ENCODE measurements at places on chromosomes 12 and 14.

DNA sequence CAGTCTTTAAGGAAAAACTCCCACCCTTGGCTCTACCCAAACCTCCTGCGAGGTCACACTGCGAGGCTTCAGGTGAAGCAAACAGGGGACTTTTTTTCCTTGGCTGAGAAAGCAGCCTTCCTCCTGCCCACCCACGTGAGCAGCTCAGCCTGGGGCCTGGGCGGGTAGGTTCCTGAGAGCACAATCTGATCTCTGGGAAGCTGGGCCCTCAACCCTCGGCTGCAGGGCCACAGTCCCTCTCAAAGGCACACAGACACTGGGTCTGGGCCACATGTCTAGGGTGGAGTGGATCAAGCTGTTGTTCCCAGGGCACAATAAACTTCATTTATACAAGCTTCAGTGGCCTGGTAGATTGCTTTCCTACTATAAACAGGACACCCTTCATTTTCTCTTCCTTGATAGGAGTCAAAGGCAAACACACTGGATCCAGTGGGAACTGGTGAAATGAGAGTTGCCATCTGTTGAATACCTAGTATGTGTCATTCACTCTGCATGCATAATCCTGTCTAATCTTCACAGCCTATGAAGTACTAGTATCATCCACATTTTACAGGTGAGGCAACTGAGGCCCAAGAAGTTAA lies 41.3 kb upstream of the PNMA1 start:
- DNase-seq, result no peak

DNA sequence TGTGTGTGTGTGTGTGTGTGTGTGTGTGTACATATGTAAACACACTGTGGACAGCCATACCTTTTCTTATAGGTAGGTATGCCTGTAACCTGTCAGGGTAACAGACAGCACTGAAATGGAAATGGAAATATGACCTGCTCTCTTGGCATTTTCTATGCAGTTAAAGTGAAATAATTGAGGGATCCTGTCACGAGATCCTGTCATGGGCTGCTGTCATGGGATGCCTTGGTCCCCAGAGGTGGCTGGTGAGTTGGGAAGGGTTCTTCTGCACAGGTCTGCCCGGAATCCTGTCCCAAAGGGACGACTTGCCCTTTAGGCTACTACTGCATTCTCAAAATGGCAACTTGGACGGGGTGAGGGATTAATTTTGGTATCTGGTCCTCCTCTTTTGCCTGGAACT lies 47.3 kb downstream of the ELK3 start:
- DNase-seq, result no peak

GRCh38 chr12:31958569-31959160 lies 550 bp upstream of the RESF1 start:
- no peak for DNase-seq

DNA sequence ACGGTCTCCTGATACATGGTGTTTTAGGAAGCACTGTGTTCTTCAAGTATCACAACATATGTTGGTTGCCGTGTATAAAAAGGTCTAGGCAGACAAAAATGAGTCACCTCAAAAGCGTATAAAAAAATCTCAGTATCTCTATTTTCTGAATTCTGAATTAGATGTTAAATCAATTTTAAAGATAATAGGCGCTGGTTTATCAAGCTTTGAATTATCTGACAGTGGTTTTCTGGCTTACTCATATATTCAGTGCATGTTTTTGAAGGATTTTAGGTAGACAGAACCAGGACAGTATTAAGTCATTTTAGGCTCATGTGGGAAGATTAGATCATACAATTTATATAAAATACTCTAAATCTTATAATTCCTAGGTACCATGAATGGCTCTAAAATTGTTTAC lies 110.8 kb downstream of the TMTC2 start:
- DNase-seq, result no peak

GRCh38 chr12:62763312-62763711 lies 171.6 kb downstream of the PPM1H start:
- DNase-seq, result no peak

- no peak for DNase-seq
Measured at GRCh38 chr14:101810897-101811621, 49.5 kb downstream of the PPP2R5C start.

GRCh38 chr14:100539766-100540140 lies 47.5 kb downstream of the BEGAIN start:
- DNase-seq, result no peak

- peak; percentile 6 for DNase-seq
Measured at GRCh38 chr14:22981090-22981875, 1.1 kb downstream of the AJUBA start.

- DNase-seq, result no peak
Measured at GRCh38 chr12:101793401-101793800, 37.4 kb downstream of the GNPTAB start.

DNA sequence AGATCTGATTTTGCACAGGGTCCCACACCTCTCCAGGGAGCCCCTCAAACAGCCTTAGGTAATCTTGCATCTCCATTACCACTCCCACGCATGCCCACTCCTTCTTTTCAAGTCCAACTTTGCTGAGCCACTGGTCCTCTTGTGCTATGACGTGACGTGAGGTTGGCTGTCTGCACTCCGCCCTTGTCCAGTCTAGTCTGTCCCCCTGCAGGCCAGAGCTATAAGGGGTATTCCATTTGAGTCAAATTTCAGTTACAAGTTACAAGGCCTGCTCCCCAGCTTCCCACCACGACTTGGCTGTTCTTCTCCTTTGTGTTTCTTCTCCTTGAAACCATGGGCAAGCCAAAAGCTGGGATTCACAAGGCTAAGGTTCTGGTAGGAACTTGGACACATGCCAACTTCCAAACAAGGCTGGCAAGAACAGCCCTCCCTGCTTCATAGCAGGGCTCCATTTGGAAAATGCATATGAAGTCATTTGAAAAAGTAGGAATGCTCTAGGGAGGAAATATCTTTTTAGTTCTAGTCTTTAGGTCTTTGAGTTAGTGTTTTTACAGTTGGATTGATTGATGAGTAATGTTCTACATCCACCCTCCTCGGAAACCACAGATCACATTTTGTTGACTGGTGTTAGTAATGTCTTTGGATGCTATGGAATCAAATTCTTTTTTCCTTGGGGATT lies 49.1 kb downstream of the KCNA1 start:
- no peak for DNase-seq

DNA sequence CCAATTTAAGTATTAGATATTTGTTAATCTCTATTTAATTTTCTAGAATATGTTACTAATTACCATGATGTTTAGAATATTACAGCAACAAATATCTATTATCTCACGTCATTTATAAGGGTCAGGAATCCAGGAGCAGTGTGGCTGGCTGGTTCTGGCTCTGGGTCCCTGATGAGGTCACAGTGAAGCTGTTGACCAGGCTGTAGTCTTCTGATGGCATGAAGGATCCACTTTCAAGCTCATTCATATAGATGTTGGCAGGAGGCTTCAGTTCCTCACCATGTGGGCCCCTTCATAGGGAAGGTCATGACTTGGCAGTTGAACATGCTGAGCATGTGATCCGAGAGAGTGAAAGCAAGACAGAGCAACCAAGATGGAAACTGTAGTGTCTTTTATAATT lies 375.6 kb downstream of the ATP23 start:
- no peak for DNase-seq

DNA sequence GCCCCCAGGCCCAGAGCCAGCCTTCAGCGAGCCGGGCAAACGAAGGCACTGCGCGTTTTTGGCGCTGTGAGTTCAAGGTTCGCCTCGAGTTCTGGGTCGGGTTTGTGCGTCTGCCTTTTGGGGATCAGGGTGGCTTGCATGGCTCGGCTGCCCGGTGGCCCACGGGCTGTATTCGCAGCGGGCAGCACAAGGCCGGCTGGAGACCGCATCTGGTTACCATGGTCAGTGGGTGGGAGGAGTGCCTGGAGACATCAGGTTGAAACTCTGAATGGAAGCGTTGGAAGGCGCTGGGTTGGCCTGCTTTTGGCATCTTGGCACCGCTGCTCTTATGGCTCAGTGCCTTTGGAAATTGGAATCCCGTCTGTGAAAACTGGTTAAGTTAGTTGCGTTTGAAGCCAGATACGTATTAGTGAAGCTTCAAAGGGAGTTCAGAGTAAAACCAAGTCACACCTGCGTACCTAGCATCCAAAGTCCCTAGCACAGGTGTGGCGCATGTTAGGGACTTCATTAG lies 50.9 kb downstream of the SNAPC1 start:
- no peak for DNase-seq

- no peak for DNase-seq
Measured at GRCh38 chr12:6866920-6867412, 365 bp upstream of the TPI1 start.

- no peak for DNase-seq
Measured at GRCh38 chr12:18250313-18250916, 10.9 kb upstream of the PIK3C2G start.

Data from stimulated activated CD4-positive, alpha-beta T cell treated with anti-CD3 and anti-CD28 coated beads, Interleukin-15, amount 100 ng/mL, for 1 hour (primary cell).